ENCODE measurements at places on chromosomes 13 and 19. TPM values are rescaled to one million over a fixed set of nuclear protein-coding genes. Genes with fewer than 3 reads are reported as not detected.

Gene MADCAM1
- total RNA-seq = 0.17 TPM

Gene DUS3L
- 32.6 TPM for total RNA-seq

Gene PLIN3
- total RNA-seq = 126 TPM

Gene TRPC4
- not detected for total RNA-seq

Gene MYH14
- 5.8 TPM for total RNA-seq

Gene DIS3
- total RNA-seq = 20.6 TPM

Gene IGFL3
- not detected for total RNA-seq

Gene ELAVL3
- not detected for total RNA-seq
